ENCODE measurements at places on chromosomes 4 and X. TPM values are rescaled to one million over a fixed set of nuclear protein-coding genes. Genes with fewer than 3 reads are reported as not detected.
A peak's percentile ranks its signal among the peaks of the same experiment; 100 is the strongest.

Gene GPR78
- not detected for total RNA-seq

- H3K27ac ChIP-seq, result no peak overlapping the region
- DNase-seq, result no peak
- no peaks in the 10 kb centered on the region for H3K27me3 ChIP-seq
- no peaks in the 10 kb centered on the region for H3K36me3 ChIP-seq
Observed at GRCh38 chrX:103407776-103408175, 31.4 kb downstream of the BEX3 start.

- H3K36me3 ChIP-seq, result no peaks in the 10 kb centered on the region
- no peak overlapping the region for H3K27ac ChIP-seq
- H3K27me3 ChIP-seq, result no peaks in the 10 kb centered on the region
- no peak overlapping the region for H3K4me3 ChIP-seq
Observed at GRCh38 chr4:73446336-73446938, 10.4 kb downstream of the AFP start.

Gene NPNT
- total RNA-seq, result 1.00 TPM

GRCh38 chr4:115274545-115274944, 161.1 kb upstream of the NDST4 start:
- no peak for DNase-seq
- H3K27me3 ChIP-seq, result no peaks in the 10 kb centered on the region
- H3K27ac ChIP-seq, result no peak overlapping the region
- H3K36me3 ChIP-seq, result no peaks in the 10 kb centered on the region

Gene RHOXF1
- total RNA-seq, result not detected

Gene GRK4
- 4.0 TPM for total RNA-seq

- H3K27me3 ChIP-seq, result no peaks in the 10 kb centered on the region
- no peak for DNase-seq
- no peak overlapping the region for H3K27ac ChIP-seq
- peaks cover 4% of the 10 kb centered on the region for H3K4me1 ChIP-seq
Observed at GRCh38 chr4:105128208-105128607, 18.5 kb upstream of the TET2 start.

Gene GLOD5
- total RNA-seq, result 2.1 TPM

- DNase-seq, result no peak
- no peak overlapping the region for H3K27ac ChIP-seq
- no peaks in the 10 kb centered on the region for H3K4me1 ChIP-seq
- H3K36me3 ChIP-seq, result no peaks in the 10 kb centered on the region
- H3K4me3 ChIP-seq, result no peak overlapping the region
- no peaks in the 10 kb centered on the region for H3K27me3 ChIP-seq
Observed at GRCh38 chr4:154467886-154468285, 23.7 kb downstream of the DCHS2 start.

DNA sequence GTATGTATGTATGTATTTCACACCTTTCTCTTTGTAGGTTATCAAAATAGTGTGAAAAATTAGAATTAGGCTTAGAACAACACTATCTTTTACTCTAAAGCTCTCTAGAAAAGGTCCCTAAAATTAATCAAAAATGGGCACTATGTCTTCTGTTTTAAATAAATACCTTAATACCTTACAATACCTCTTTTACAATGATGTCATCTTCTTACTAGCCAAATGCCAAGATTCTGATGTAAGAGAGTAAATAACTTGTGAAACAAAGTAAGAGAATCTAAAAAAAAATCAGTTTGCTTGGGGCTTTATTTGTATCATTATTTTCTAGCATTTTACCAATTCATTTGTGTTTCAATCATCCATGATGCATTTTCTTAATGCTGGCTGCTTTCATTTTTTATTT, 402.2 kb upstream of the MAGEB2 start:
- DNase-seq, result no peak
- no peak overlapping the region for H3K4me3 ChIP-seq
- peaks cover 4% of the 10 kb centered on the region for H3K27me3 ChIP-seq
- no peak overlapping the region for H3K27ac ChIP-seq
- H3K36me3 ChIP-seq, result no peaks in the 10 kb centered on the region
- no peaks in the 10 kb centered on the region for H3K4me1 ChIP-seq

DNA sequence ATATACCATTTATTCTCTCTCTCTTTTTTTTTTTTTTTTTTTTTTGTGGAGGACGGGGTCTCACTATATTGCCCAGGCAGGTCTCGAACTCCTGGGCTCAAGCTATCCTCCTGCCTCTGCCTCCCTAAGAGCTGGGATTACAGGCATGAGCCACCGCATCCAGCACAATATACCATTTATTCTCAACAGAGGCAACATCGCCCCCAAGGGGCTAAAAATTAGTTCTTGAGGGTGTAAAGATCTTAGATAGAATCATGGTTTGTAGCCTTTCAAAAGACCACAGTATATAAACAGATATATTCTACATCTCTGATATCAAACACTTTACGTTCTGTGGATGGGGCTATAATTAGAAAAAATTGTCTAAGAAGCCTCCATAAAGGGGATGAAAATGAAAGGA, 39.8 kb upstream of the TCEAL2 start:
- no peak for DNase-seq
- H3K4me1 ChIP-seq, result no peaks in the 10 kb centered on the region
- H3K4me3 ChIP-seq, result no peak overlapping the region
- H3K27ac ChIP-seq, result no peak overlapping the region
- H3K27me3 ChIP-seq, result no peaks in the 10 kb centered on the region

DNA sequence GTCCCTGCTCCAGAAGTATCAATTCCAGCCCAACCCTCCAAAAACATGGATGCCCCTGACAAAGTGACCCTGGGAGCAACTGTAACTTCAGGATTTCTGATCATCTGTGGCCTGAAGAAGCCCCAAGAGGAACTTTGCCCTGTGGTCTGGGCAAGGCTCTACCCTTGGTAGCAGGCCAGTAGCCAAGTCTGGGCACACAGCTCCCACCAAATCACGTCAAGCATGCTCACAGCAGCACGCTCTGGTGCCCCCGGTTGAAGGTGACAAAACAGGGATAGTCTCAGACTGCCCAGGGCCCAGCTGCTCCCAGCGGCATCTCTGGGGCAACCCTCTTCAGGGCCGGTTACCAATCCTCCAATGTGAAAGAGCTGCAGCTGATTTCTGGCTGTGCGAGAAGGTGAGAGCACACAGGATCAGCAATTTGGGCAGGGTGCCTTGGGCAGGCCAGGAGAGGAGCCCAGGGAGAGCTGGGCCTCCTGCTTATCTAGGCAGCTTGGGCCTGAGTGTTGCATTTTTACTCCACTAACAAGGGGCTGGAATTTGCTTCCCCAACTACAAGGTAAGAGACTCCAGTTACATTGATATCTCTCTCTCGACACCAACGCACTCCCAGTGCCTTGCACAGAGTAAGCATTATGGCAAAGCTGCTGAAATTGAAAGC, 418.1 kb downstream of the BCOR start:
- H3K27ac ChIP-seq, result no peak overlapping the region
- DNase-seq, result peak; percentile 64
- no peaks in the 10 kb centered on the region for H3K36me3 ChIP-seq

Gene SRPX
- 15.3 TPM for total RNA-seq

GRCh38 chrX:16185725-16186136, 18.4 kb downstream of the MAGEB17 start:
- H3K27ac ChIP-seq, result no peak overlapping the region
- no peaks in the 10 kb centered on the region for H3K27me3 ChIP-seq
- H3K4me3 ChIP-seq, result no peak overlapping the region
- no peaks in the 10 kb centered on the region for H3K4me1 ChIP-seq

- no peaks in the 10 kb centered on the region for H3K4me1 ChIP-seq
- H3K27ac ChIP-seq, result no peak overlapping the region
- no peaks in the 10 kb centered on the region for H3K36me3 ChIP-seq
- DNase-seq, result no peak
- no peak overlapping the region for H3K4me3 ChIP-seq
- H3K27me3 ChIP-seq, result no peaks in the 10 kb centered on the region
Observed at GRCh38 chr4:25112366-25112994, 47.8 kb downstream of the SEPSECS start.

DNA sequence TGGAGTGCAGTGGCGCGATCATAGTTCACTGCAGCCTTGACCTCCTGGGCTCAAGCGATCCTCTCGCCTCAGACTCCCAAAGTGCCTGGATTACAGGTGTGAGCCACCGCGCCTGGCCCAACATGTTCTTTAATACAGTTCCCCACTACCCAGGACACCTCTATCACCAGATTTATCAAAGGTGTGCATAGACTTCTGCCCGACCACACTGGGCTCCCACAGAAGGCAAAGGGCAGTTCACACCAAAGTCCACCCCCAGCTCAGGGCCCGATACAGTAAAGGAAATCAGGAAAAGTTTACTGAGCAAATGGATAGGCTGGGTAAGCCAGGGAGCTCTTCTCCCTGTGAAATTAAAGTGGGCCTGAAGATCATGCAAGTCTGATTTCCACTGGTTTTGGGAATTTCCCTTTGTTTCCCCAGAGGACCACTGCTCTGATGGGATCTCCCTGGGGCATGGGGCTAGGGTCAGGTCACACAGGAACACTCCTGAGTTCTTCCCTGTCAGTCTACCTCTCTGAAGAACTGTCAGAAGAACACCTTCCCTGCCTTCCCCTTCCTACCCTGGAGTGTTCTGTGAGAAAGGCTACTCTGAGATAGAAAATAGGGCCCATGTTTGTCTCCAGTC, 17.7 kb upstream of the PIM2 start:
- no peak for DNase-seq
- no peak overlapping the region for H3K27ac ChIP-seq
- no peaks in the 10 kb centered on the region for H3K36me3 ChIP-seq
- H3K4me3 ChIP-seq, result no peak overlapping the region
- no peaks in the 10 kb centered on the region for H3K27me3 ChIP-seq
- no peaks in the 10 kb centered on the region for H3K4me1 ChIP-seq

DNA sequence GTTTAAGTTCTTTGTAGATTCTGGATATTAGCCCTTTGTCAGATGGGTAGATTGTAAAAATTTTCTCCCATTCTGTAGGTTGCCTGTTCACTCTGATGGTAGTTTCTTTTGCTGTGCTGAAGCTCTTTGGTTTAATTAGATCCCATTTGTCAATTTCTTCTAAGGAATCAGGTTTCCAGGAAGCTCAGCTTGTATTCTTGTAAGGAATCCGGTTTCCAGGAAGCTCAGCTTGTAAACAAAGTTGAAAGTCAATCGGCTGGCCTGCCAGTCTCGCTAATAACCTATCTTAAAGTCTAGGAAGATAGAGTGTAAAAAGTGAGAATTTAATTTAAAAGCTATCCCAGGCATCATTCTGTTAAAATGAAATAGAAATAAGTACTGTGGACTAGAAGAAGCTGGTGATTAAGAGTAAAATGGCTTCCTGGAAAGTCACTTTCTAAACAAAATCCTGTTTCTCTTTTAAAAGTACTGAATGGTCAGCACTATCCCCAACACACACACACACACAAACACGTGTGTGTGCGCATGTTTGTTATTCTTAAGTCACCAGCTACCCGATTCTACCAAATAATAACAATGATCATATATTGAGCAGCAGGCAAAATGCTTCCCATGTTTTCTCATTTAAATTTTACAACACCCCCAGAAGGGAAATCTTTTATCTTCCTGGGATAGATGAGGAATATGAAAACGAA, 171.7 kb downstream of the PAPSS1 start:
- no peaks in the 10 kb centered on the region for H3K36me3 ChIP-seq
- H3K27ac ChIP-seq, result no peak overlapping the region
- no peak overlapping the region for H3K4me3 ChIP-seq
- no peak for DNase-seq
- no peaks in the 10 kb centered on the region for H3K4me1 ChIP-seq

DNA sequence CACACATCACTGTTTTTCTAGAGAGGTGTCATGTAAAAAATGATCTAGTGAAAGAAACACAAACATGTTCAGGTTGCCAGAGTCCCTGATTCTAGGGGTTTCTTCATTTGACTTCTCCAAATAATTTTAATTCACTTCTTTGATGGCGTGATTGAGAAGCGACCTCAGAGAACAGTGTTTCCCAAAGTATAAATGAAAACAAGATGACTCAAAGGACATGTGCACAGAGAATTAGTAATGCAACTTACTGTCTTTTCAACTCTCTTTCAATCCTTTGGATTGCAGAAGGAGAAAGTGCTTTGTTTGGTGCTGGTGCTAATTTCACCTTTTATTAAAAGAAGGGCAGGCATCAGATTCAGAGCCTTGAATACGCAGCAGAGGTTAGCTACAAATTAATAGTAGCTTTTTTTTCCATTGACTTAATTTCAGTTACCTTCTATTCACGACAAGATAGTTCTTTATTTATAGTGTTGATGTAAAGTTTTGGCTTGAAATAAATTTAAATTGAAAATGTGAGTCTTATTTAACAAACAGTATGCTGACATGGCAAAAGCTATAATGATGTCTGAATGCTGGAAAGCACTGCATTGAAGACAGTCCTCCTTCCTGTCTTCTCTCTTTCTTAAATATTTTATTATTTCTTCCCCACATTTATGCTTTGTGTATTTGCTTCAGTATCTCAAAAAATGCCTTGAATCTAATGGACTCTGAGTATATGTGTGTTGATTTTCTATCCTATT, 85.1 kb downstream of the SLC10A7 start:
- H3K4me1 ChIP-seq, result no peaks in the 10 kb centered on the region
- no peaks in the 10 kb centered on the region for H3K36me3 ChIP-seq
- no peak overlapping the region for H3K27ac ChIP-seq

DNA sequence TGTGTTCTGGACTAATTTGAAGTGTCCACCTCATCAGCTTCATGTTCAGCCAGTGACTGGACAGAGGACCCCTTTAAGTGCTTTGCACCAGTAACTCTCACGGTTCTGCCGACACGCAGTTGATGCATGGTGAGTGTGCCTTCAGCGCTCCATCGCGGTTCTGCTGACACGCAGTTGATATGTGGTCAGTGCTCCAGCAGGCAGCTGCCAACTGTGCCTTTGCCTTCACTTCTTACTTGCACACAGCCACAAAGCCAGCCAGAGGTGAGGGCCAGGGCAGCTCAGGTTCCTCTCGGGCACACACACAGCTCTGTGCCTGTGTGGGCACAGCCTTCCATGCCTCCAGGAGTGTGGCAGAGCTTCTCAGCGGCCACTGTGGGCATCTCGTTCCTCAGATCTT, 12.4 kb downstream of the NKX1-1 start:
- H3K4me3 ChIP-seq, result no peak overlapping the region
- no peaks in the 10 kb centered on the region for H3K27me3 ChIP-seq
- peak; percentile 31 for DNase-seq
- no peak overlapping the region for H3K27ac ChIP-seq
- no peaks in the 10 kb centered on the region for H3K4me1 ChIP-seq
- no peaks in the 10 kb centered on the region for H3K36me3 ChIP-seq

Gene PNMA5
- total RNA-seq, result not detected

Gene SHOX
- not detected for total RNA-seq

GRCh38 chr4:42711496-42711895, 54.6 kb upstream of the ATP8A1 start:
- H3K27me3 ChIP-seq, result no peaks in the 10 kb centered on the region
- H3K4me3 ChIP-seq, result no peak overlapping the region
- H3K27ac ChIP-seq, result no peak overlapping the region
- no peaks in the 10 kb centered on the region for H3K36me3 ChIP-seq

Gene CETN2
- total RNA-seq, result 10.9 TPM

Gene SPIN4
- total RNA-seq, result 1.0 TPM

Gene DNAAF6
- not detected for total RNA-seq

Measured in right lobe of liver (tissue), 6 donors.